ENCODE measurements at places on chromosomes 16 and 17. TPM values are rescaled to one million over a fixed set of nuclear protein-coding genes. Genes with fewer than 3 reads are reported as not detected.

DNA sequence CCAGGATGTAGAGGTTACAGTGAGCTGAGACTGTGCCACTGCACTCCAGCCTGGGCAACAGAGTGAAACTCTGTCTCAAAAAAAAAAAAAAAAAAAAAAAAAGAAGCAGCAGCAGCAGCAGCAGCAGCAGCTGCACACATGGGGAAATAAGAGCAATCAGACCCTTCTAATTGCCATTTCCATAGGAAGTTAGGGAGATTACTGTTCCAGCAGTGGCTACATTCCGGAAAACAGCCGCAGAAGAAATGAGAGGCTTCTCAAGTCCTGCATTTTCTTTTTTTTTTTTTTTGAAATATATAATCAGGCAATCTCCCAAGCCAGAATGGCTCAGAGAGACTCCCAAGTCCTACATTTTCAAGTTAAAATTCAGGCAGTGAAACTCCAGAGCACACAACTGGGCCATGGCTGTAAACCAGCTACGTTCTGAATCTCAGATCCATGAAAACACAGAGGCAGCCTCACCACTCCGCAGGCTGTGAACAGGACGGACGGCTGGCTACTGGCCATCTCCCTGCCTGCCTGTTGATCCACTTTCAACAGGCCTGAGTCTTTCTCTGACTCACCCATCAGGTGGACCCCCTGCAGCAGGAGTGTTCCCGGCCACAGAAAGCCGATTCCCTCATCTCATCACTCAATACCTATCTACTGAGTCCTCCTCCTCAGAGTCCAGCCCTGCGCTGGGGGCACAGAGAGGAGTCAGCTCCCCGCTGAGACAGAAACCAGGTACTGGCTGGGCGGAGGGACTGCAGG is 15.0 kb downstream of the TRPV1 start:
- DNase-seq: no peak

GRCh38 chr17:41121742-41122141 is 2.2 kb downstream of the KRTAP4-12 start:
- DNase-seq: no peak

GRCh38 chr16:12532871-12533610 is 270.6 kb downstream of the CPPED1 start:
- no peak for DNase-seq

DNA sequence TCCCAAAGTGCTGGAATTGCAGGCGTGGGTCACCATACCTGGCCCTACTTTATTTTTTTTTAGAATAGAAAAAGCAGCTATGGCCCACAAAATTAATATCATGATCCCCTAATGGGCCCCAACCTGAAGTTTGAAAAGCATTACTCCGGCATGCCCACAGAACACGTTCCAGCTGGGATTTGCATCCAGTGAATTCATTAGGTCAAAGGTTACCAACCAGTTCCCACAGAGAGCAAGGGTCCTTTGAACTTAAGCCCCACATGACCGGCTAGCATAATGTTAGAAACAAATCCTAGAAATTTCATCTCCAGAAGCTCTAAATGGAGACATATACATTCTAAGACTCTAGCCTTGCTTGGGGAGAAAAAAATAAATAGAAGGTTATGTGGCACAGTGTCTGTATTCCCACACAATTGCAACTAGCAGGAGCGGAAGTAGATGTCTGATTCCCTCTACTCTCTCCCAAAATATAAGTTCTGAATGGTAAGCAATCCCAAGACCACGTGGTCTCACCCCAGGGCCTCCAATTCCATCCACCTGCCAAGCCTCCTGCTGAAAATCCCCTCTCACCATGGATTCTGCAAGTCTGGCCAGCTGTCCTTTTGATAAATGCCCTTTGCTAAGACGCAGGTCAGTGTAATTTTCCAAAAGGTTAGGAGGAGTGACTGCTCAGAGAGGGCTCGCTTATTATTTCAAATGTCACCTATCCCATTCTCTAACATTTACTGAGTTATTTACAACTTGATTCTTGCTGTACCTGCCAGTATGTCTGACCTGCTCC is 395.8 kb downstream of the NPIPA8 start:
- no peak for DNase-seq

DNA sequence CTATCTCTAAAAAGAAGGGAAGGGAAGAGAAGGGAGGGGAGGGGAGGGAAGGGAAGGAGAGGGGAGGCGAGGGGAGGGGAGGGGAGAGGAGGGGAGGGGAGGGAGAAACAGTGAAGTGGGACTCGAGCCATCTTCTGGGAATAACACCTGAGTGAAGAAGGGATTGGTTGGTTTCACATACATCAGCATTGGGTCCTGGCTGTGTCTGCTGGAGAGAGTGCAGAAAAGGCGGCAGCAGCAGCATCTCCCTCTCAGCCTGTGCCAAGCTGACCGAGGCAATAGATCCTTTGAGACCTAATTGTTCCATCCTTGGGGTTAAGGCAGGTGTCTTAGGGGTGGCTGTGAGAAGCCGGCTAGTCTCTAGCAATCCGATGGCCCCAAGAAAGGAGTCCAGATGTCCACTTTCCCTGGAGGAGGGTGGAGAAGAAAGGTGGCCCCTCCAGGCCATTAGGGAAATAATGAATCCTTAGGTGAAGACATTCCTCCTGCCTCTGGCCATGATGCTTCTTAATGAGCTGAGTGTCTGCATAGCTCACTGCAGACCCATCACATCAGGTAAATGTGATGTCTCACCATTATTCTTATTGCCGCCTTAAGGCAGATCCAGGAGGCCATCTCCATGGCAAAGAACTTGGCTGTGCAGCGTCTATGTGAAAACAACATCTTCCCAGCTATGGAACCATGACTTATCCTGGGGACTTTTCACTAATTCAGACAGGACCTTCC is 71.6 kb downstream of the WIPI1 start:
- DNase-seq: no peak

GRCh38 chr17:17719966-17720543 is 38.8 kb downstream of the RAI1 start:
- no peak for DNase-seq

GRCh38 chr17:31130286-31131224 is 35.8 kb downstream of the NF1 start:
- DNase-seq: no peak

GRCh38 chr17:29982991-29983653 is 41.7 kb downstream of the EFCAB5 start:
- DNase-seq: no peak

GRCh38 chr17:8105957-8106398 is 12.3 kb downstream of the ALOXE3 start:
- DNase-seq: no peak

GRCh38 chr17:63035695-63036094 is 69.7 kb downstream of the TANC2 start:
- no peak for DNase-seq

Gene CCL13
- total RNA-seq: 9.4 TPM

DNA sequence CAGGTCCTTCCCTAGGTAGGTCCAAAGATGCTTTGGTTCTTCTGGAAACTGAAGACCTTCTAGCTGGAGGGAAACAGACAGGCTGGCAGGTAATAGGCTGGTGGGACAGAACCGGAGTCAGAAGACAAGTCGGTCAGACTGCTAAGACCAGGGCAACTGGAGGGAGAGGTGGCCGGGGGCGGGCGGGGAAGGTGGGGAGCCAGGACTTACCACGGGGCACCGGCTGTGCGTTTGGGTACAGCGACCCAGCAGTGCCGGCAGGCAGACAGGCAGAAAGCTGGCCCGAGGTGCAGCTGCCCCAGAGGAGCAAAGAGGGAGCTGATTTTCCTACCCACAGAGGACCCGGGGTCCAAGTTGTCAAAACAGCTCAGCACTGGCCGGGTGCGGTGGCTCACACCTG is 575 bp downstream of the SLC52A1 start:
- DNase-seq: no peak

Gene CCDC144A
- 4.0 TPM for total RNA-seq

Gene RPGRIP1L
- 5.3 TPM for total RNA-seq

Gene KRTAP2-3
- not detected for total RNA-seq

- no peak for DNase-seq
Observed at GRCh38 chr17:5544115-5544514, 40.2 kb downstream of the NLRP1 start.

Gene HSPB9
- 0.22 TPM for total RNA-seq

DNA sequence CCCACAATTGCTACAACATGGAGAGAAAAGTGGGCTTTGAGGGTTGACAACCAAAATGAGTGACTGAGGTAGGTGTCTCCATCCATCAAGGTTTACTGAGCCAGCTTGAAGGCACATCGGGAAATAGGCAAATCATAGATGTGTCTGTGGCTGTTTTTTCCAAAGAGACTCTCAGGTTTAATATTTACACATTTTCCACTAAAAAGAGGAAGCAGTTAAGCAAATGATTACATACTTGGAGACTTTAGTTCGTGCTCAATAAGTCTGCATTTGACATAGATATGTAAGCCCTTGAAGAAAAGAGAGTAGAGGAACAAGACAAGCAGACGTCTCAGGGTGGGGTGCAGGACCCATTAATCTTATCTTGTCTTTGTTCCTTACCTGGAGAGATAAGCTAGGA is 148.9 kb upstream of the COX10 start:
- no peak for DNase-seq

Gene GFAP
- 0.88 TPM for total RNA-seq

DNA sequence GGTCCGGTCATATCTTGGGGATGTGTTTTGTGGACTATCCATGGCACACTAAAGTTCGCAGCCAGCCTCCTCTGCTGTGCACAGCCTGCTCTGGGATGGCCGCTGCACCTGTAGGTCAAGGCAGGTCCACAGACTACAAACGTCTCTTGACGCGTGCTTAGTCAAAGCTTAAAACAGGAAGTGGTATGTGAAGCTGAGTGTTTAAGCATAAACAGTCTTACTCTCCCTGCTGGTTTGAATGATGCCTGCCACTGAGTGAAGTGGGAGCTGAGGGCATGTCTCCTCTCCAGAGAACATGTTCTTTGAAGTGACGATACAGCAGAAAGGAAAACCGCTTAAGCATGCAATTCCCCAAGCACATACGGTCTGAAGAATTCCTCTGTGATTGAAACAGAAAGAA is 365.6 kb downstream of the SLC39A11 start:
- no peak for DNase-seq

- DNase-seq: peak; percentile 87
Observed at GRCh38 chr17:2244545-2245525, 58.8 kb downstream of the SMG6 start.

GRCh38 chr16:5015887-5016286 is 17.8 kb downstream of the NAGPA start:
- DNase-seq: no peak

GRCh38 chr17:17892009-17892408 is 55.2 kb upstream of the SREBF1 start:
- DNase-seq: no peak

- DNase-seq: no peak
Observed at GRCh38 chr17:41402161-41402560, 4.8 kb upstream of the KRT31 start.

DNA sequence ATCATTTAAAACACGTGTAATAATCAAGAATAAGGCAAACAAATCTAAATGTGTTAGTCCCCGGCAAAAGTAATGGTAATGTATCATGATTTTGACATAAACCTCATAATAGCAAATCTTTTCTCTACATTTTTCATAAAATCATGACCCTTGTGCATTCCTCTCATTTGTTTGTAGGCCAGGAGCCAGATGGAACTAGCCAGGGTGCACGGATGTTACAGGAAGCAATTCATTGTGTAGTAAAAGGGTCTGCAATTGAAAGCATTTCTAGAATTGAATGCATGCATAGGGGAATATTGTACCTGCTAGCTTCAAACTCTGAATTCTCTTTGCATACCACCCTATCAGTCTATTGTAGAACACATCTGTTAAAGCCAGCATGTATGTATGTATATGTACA is 66.6 kb downstream of the CNTNAP4 start:
- DNase-seq: no peak

- no peak for DNase-seq
Observed at GRCh38 chr16:50436271-50436670, 67.5 kb upstream of the BRD7 start.

DNA sequence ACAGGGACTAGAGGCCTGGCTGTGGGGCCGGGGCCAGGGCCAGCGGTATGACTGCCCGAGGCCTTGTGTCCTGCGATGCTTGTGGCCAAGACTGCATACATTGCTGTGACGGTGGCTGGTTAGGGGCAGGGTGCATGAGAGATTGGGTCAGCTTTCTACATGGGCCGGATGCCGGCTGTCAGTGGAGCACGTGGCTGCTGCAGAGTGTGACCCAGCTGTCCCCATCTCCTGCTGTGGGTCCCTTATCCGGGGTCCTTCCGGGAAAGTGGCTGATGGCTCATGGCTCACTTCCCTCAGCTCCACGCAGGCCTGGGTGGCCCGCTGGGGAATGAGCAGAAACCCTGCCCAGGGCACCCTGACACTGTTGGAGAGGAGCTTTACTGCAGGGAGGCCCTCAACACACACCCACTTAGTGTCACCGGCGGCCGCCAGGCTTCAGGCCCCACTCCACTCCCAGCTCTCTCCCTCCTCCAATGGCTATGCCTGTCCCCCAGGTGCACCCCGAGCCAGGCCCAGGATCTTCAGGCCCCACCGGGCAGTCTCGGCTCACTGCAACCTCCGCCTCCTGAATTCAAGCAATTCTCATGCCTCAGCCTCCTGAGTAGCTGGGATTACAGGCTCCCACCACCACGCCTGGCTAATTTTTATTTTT is 808 bp upstream of the RGS11 start:
- no peak for DNase-seq

DNA sequence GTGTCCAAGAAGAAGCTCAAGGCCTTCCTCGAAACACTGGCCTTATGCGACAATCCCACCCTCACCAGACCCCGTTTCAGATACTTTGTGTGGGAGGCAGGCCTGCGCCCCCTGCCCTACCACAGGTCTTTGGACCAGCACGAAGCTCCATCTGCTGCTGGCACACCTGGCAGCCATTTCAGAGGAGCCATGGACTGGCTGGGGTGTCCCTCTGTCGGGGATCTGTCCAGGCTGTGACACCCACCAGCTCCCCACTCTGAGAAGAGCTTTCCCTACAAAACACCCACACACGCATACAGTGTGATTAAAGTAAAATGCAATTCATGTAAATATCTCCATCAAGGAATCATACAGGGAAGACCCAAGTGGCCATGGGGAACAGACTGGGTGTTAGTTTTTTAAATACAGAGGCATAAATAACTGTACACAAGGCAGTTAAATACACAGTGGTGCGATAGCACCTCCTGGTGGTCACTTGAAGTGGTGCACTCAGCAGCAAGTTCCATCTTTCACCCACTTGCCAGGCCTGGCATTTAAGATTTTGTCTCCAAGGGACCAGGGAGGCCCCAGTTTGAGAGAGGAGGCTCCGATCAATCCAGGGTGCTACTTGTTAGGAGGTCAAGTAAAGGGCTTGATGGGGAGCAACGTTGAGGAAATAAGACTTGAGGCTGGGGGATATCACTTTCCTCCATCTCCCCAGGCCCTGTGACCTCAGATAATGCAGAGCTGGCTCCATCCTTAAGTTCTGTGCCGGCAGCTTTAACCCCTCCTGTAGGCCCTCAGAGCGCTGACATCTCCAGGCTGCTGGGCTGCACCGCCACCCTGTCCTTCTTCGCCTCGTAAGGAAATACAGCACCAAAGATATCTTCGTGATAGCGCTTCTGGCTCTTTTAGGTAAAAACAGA is 43.6 kb downstream of the NOS2 start:
- DNase-seq: peak; percentile 60

- no peak for DNase-seq
Observed at GRCh38 chr17:83024218-83024971, 55.0 kb upstream of the METRNL start.

Gene RNF112
- 1.7 TPM for total RNA-seq
